Activated naive CD4-positive, alpha-beta T cell treated with anti-CD3 and anti-CD28 coated beads, Interleukin-2, amount 50 U/mL, for 72 hours (primary cell): ENCODE measurements at places on chromosomes 11 and 22. TPM values are rescaled to one million over a fixed set of nuclear protein-coding genes. Genes with fewer than 3 reads are reported as not detected.

OR8G1 gene
- total RNA-seq = not detected

OR6X1 gene
- total RNA-seq = not detected

DNA sequence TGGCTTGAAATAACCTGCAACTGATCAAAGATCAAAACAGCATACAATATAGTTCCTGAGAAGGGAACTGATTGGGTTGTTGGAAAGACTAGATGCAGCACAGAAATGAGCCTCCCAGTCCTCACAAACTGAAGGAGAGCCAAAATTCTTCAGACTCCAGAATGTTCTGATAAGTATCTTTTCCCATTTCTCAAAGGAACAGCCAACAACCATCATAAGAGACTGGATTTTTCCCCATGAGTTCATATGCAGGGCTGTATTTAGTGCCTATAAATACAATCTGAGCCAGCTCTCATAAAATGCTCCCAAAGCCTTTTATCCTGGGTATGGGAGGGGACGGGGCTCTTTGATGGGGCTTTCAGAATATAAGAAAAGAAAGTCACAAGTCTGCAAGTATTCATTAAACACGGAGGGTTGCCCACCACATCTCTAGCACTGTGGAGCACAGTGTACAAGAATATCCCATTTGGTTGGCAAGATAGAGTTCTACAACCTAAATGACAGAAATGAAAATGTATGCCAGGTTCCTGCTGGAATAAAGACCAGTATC lies 50.7 kb upstream of the LYVE1 start:
- no peak for DNase-seq

DNA sequence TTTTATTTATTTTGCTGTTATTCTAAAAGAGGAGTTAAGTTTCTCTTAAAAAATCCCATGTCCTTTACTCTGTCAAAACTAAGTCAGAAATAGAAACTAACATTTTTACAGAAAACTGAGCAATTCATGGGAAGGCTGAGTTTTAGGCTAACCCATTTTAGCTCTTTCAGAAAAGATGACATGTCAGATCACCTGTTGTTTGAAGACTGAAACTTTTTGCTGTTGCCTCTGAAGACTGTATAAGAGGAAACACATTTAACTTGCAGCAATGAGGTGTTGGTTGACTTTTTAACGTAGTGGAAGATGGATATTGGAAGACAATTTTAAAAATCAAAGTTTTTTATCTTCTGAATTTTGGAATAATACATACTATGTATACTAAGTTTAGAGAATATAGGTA lies 115.4 kb downstream of the METTL15 start:
- no peak for DNase-seq

- DNase-seq = no peak
Measured at GRCh38 chr11:95076981-95077380, 10.3 kb downstream of the SRSF8 start.

DNA sequence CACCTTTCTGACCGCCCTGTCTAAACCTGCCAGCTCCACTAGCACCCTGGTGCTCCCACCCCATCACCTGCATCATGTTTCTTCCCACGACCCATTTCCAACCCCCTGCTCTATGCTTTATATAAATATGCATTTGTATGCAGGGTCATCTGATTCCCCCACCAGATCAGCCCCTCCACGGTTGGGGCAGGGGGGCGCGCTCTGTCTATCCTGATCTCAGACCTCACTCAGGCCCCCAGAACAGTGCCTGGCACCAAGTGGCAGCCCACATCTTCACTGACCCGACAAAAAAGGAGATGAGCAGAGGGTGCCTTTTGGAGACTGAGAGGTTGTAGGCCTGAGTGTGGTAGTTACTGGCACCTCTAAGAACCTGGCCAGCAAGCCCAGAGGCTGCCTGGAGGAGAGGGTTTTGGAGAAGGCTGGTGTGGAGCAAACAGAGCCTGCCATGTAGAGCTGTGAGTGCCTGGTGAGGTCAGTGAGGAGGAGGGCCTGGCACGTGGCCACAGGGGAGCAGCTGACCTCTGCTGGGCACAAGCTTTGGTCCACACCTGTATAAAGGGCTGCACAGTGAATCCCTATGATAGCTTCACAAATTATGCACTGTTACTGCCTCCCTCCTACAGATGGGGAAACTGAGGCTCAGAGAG lies 86.3 kb upstream of the RTL6 start:
- DNase-seq = peak; percentile 26
